ENCODE measurements at places on chromosomes 6 and 20.
A peak's percentile ranks its signal among the peaks of the same experiment; 100 is the strongest.

DNA sequence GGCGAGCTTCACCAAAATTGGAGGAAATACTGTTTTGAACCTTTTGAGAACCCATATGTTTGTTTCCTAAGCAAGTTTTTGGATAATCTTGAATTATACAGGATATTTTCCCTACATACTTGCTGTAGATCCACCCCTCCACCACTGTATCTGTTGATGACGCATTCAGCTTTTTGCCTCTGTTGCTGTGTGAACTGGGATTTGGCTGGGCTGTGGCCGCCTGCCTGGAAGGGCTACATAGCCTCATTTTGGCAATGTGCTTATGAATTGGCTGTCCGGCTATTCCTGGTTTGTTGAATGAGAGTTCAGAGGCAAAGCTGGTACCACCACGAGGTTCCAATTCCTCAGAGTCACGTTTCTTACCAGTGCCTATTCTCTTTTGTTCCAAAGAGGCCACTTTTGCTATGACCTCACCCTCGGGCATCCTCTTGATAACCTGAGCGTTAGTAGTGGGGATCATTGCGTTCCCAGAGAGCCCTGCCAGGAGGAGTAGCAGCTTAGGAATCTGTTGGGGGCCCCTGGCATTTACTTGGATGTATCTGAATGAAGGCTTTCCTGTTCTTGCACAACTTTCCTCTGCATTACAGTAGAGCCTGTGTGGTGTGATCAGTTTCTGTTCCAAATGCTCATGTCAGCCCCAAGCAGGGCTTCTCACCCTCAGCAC lies 6.4 kb downstream of the FAM83D start:
- no peak for DNase-seq

DNA sequence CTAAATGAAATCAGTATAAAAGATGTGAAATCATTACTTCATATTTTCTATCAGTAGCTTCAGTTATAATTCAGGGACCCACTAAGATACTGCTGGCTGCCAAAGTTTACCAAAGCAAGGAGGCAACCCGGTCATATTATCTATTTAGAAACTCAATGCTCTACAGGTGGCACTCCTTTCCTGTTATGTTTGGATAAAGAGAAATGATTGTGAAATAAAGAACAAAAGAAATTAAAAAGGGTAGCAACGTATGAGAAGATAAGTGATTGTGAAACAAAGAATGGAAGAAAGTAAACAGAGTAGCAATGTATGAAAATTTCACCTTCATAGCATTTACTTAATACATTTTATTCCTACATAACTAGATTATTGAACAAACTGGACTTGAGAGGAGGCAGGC lies 45.2 kb downstream of the RSPH3 start:
- DNase-seq = no peak

- DNase-seq = peak; percentile 49
Measured at GRCh38 chr6:166691199-166691598, 64.1 kb upstream of the RPS6KA2 start.

GRCh38 chr6:102215425-102215824 lies 821.9 kb downstream of the GRIK2 start:
- DNase-seq = no peak

GRCh38 chr20:37518059-37518458 lies 3.0 kb upstream of the NNAT start:
- DNase-seq = peak; percentile 34
